ENCODE measurements at places on chromosomes 6 and 20.

DNA sequence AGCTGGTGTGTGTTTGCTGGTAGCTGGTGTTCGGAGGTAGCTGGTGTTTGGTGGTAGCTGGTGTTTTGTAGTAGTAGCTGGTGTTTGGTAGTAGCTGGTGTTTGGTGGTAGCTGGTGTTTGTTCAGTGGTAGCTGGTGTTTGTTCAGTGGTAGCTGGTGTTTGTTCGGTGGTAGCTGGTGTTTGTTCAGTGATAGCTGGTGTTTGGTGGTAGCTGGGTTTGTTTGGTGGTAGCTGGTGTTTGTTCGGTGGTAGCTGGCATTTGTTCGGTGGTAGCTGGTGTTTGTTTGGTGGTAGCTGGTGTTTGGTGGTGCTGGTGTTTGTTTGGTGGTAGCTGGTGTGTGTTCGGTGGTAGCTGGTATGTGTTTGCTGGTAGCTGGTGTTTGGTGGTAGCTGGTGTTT lies 48.0 kb downstream of the BMP7 start:
- no peak for DNase-seq

DNA sequence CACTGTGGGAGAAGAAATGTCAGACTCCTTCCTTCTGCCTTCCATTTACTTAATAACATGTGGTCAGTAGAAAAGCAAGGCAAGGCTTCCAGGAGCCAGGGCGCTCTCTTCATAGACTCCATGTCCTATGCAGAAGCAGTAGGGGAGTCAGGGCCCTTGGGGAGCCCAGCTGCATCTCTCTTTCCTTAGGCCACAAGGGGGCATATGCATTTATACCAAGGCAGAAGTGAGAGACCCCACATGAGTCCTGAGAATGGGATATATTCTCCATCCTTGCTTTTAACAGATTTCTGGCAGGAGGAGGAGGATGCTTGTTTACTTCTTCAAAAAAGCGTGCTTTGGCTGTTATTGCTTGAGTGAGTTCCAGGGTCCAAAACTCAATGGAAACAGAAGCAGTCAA lies 198.5 kb downstream of the HIVEP2 start:
- DNase-seq, result no peak

- no peak for DNase-seq
Measured at GRCh38 chr6:99151634-99152346, 197.7 kb downstream of the FAXC start.

DNA sequence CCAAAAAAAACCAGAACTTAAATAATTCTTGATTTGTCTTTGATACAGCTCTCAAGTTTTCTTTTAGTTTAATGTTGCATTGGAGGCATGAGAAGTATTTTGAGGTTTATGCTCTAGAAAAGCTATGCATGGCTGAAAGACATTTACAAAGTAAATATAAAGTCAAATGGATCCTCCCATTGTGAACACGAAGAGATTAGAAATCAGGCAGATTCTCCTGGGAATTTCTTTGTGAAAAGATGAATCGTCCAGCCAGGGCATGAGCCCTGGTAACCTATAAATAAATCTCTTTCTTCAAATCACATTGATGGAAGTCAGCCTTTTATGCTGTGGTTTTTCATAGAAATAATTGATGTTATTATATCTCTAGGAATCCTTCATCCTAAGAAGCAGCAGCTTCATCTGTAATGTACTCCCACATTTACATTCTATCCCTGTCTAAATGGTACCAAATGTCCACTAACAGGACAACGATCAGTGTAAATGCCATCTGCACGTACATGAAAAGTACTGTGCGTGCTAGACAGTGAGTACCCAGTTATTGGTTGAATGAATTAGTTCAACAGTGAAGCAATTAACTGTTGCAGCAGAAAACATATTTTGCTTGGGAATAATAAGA lies 143.6 kb downstream of the ALDH8A1 start:
- DNase-seq, result no peak

- no peak for DNase-seq
Measured at GRCh38 chr6:105943514-105943913, 142.6 kb upstream of the PRDM1 start.

GRCh38 chr20:44496976-44497375 lies 21.3 kb downstream of the TTPAL start:
- DNase-seq, result no peak

Data from stimulated activated CD4-positive, alpha-beta T cell treated with anti-CD3 and anti-CD28 coated beads, Interleukin-1b, Interleukin-23, amount 100 ng/mL, for 1 hour (primary cell).